ENCODE measurements at places on chromosomes 13 and 19.
A peak's percentile ranks its signal among the peaks of the same experiment; 100 is the strongest.

DNA sequence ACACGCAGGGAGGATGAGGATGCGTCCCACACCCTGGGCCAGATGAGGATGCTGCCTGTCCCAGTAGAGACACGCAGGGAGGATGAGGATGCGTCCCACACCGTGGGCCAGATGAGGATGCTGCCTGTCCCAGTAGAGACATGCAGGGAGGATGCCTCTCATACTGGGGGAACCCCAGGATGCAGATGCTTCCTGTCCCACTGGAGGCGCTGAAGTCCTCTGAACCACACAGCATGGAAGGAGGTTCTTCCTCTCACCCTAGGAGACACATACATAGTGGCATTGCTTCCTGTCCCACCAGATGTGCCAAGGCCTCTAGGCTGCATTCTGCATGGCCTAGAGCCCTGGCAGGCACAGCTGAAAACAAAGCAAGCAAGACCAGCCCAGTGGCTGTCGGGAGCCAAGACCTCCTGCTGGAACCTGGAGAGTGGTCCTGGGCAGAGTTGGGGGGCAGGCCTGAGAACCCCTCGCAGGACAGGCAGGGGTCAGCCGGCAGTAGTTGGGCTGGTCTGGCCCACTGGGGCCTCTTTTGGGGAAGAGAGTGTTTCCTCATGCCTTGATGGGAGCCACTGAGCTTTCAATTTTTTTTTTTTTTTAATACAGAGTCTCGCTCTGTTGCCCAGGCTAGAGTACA, 4.3 kb downstream of the HPN start:
- no peak for DNase-seq

DNA sequence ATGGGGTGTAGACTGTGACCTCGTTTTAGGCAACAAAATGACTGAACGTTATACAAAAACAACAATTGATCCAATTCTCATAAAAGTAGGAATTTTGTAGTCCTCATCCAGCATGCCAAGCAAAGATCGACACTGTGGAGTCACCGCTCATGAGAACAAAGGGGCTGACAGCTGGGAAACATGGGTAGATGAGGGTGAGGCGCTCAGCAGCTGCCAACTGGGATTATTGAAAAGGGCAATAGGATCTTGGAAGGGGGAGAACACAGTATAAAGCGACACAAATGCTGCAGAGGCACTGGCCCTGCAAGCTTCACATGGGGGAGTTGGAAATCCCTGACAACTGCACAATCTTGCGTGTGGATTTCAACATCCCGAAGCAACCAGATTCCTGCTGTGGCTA, 5.4 kb upstream of the ZNF765 start:
- no peak for DNase-seq

DNA sequence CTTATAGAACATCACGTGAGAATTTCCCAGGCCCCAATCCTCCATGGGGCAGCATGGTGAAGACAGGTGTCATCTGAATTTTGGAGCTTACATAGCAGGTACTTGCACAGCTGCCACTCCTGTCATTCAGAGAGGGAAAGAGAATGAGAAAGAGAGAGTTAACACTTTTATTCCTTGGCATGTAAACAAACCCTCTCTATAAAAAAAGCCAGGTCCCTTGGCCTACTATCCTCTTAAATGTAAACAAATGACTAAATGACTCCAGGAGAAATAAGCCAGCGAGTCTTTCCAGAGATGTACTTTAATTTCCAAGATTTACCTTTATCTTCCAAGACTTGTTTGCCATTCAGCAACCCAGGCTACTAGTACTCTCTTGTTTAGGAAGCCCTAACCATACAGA, 195.3 kb upstream of the HTR2A start:
- DNase-seq = no peak

GRCh38 chr19:23882493-23882892, 32.2 kb upstream of the ZNF726 start:
- no peak for DNase-seq

GRCh38 chr19:8361921-8362793, 1.8 kb upstream of the ANGPTL4 start:
- peak; percentile 69 for DNase-seq

DNA sequence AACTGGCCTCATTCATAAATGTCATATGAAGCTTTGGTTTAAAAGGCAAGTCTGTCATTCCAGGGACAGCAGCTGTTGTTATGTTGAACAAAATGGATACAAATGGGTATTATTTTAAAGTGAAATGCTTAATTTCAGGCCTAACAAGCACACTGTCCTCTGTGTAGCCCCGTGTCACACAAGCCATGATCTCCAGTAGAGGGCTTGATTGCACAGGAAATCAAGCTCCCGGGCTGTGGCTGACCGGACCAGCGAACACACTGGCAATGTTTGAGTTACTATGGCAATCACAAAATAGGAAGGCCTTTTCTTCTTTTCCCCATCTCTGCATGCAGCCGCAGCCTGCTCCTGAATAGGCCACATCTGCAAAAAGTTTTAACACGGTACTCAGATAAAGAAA, 64.0 kb upstream of the GSX1 start:
- no peak for DNase-seq

- DNase-seq = no peak
Observed at GRCh38 chr19:46488551-46488950, 7.1 kb downstream of the PNMA8B start.

DNA sequence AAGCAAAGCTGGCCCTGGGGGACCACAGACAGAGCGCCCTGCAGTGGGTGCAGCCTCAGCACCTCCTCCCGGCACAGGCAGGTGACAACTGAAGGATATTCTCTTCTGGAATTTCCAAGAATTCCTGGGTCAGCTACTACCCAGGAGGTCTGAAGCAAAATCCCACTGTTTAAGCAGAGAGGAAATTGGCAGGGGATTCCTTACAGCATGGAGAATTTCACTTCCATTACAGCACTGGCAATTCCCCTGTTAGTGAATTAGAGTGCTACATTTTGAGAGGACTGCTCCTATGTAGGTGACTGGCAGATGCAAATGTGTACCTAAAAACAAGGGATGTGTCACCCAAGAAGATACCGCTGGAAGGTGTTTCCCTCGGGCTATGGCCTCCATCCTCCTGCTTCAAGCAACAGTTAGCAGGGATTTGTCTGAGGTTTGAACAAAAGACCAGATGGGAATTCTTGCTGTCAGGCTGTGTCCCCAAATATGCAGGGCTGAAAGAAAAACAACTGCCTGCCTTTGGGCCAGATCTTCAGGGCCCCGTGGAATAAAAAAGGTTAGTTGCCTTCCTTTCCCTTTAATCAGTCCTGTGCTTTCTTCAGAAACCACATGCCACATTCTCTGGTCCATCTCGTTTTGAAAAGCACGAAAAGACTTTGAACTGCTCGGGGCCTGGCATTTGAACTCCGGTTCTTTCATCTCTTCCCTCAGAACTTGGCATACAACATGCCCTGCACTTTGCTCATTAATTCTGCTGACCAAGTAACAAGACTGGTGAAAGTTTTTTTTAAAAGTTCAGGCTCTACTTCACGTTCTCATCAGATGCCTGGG, 296.4 kb downstream of the DNAJC15 start:
- no peak for DNase-seq

- DNase-seq = no peak
Observed at GRCh38 chr19:6259312-6259861, 20.4 kb downstream of the MLLT1 start.

DNA sequence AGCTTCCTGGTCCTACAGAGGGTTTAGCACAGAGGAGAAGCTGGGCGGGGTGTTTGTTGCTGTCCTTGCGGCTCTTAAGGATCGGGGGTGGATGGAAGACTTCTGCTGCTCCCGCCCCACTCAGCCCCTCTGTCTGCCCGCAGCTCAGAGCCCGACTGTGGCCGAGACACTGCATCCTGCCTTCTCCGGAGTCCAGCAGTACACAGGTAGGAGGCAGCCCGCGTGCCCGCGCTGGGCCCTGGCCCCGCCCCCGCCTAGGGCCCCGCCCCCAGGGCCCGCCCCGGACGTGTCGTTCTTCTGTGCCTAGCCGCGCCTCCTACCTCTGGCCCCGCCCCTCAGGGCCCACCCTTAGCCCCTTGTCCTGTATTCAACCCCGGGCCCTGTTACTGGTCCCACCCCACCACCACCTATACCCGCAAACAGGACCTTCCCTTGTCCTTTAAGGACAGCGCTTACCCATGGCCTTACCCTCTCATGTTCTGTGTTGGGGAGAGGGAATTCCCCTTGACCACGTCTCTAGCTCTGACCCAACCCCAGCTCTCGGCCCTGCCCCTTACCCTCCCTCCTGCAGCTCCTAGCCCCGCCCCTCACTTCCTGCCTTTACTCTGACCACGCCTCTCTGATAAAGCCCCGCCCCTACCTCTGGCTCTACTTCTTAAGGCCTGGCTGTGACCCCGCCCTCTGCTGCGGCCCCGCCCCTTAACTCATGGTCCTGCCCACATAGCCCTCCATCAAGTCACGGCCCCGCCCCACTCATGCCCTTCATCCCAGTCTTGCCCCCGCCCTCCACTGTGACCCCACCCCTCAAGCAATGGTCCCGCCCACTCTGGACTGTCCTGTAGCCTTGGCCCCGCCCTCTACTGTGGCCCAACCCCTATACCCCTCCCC, 60.5 kb downstream of the CELF5 start:
- DNase-seq = no peak

GRCh38 chr19:53357821-53358581, 7.5 kb upstream of the ZNF525 start:
- no peak for DNase-seq

DNA sequence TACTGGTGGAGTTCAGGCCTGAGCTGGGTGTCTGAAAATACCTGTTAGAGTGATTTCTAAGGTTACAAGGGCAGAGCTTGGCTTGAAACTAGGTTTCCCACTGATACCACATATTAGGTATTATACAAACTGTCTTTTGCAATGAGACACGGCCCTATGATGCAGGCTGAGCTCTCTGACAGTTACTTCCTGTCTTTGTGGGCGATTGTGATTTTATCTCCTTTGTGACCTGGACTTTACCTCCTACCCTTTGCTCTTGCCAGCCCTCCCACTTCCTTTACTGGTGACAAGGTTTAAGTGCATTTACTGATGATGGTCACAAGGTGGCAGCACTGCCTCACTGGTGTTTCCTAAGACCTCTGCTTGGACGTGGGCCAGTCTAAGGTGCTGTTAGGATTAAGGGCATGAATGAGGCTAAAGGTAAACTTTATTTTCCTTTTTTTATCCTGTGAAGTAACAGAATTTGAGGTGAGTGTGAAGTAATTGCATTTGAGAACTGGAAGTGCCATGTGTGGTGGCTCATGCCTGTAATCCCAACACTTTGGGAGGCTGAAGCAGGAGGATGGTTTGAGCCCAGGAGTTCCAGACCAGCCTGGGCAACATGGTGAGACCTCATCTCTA, 7.7 kb upstream of the CXCL17 start:
- DNase-seq = peak; percentile 89

DNA sequence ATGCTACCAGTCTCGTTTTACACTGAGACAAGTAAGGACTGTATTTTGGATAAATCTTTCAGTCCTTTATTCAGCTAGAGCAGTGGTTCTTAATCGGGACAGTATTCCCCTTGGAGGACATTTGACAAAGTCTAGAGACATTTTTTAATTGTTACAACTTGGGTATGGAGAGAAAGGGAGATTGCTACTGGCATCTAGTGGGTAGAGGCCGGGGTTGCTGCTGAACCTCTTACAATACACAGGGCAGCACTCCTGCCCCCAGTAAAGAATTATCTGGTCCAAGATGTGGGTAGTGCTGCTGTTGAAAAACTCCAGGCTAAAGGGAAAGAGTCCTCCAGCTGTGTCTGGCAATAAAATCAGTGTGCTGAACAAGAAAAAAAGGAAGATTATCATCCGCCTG, 334.8 kb downstream of the SLC7A1 start:
- no peak for DNase-seq

- DNase-seq = no peak
Observed at GRCh38 chr13:67259208-67259607, 29.1 kb upstream of the PCDH9 start.

DNA sequence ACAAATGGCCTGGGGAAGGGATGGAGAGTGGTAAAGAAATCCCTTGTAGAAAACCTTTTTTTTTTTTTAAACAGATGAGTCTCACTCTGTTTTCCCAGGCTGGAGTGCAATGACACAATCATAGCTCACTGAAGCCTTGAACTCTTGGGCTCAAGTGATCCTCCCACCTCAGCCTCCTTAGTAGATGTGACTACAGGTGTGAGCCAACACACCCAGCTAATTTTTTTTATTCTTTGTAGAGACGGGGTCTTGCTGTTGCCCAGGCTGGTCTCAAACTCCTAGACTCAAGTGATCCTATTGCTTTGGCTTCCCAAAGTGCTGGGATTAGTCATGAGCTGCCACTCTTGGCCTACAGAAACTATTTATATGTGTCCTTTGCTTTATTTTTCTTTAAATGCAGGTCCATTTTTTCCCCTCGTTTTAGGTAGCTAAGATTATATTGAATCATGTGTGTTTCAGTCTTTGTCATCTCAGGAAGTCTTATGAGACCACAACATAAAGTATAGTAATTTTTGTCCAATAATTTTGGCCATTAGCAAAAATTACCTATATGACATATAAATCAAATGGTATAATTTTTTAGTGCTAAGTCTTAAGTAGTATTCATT, 10.5 kb downstream of the LPAR6 start:
- no peak for DNase-seq

DNA sequence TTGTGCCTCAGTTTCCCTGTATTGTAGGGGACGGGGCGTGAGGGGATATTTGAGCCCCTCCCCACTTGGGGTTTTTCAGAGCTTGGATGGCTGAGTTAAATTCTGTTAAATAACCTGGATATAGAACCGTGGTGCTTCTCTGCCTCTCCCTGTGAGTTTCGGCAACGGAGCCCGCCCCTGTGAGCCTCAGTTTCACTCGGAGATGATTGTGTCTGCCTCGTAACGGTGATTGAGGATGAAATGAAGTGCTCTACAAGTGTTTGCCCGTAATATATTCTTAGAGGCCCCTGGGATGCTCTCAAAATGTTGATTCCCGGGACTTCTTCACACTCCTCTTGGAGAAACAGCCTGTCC, 509 bp downstream of the KXD1 start:
- peak; percentile 8 for DNase-seq

GRCh38 chr19:14473978-14474578, 1.1 kb downstream of the PTGER1 start:
- DNase-seq = no peak

DNA sequence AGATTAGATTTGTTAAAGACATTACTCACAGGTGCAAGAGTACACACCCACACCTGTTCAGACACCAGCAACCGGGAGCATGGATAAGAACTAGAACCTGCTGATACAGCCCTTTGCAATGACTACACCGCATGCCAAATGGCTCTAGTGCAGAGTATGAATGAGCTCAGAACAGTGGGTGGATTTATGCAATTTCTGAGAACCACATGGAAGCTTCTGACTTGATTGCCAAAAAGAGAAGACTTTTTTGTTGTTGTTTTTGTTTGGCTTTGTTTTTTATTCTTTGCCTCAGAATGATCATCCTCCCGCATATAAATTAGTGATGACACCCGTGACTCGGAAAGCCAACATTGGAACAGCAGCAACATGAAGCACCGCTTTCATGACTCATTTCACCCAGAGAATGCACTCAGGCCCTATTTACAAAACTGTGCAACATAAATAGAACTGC, 77.4 kb upstream of the LRCH1 start:
- DNase-seq = no peak

GRCh38 chr13:91148098-91148497, 199.4 kb upstream of the MIR17HG start:
- DNase-seq = no peak
